ENCODE measurements at places on chromosomes 6 and 20. TPM values are rescaled to one million over a fixed set of nuclear protein-coding genes. Genes with fewer than 3 reads are reported as not detected.

RGS19 gene
- total RNA-seq = 10.7 TPM

DLL1 gene
- 0.17 TPM for total RNA-seq

KCNK16 gene
- not detected for total RNA-seq

MYBL2 gene
- total RNA-seq = 54.1 TPM

CBLN4 gene
- total RNA-seq = not detected

RNF144B gene
- total RNA-seq = 1.3 TPM

FKBP1C gene
- under 0.01 TPM for total RNA-seq

STX11 gene
- total RNA-seq = 1.2 TPM

DDX43 gene
- total RNA-seq = 0.84 TPM

CRISP3 gene
- not detected for total RNA-seq

MOG gene
- total RNA-seq = not detected

TMEM151B gene
- not detected for total RNA-seq

DEFB124 gene
- not detected for total RNA-seq

NKX2-2 gene
- total RNA-seq = not detected

SRMS gene
- total RNA-seq = not detected

BPI gene
- total RNA-seq = not detected

BEND3 gene
- total RNA-seq = 1.3 TPM

SLC22A2 gene
- total RNA-seq = not detected

CPXM1 gene
- 5.6 TPM for total RNA-seq

WFDC5 gene
- not detected for total RNA-seq
